ENCODE measurements at places on chromosomes 2 and 18.
A peak's percentile ranks its signal among the peaks of the same experiment; 100 is the strongest.

GRCh38 chr2:124559236-124559635 is 534.1 kb downstream of the CNTNAP5 start:
- DNase-seq, result no peak

DNA sequence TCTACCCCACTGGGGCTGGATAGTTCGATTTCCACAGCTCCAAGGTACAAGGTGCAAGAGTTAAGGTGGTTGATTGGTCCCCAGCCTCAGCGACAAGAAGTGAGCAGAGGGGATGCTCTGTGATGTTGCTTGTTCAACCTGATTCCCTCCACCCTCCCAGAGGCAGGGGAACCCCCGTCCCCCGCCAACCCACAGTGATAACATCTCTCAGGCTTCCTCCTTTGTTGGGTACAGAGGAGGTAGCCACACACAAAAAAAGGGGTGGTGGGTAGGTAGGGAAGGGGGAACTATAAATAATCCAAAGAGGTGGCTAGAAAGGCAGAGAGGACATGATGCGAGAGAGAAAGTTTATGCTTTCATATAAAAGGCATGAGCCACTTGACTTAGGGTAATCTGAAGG is 192.9 kb upstream of the POU3F3 start:
- no peak for DNase-seq

DNA sequence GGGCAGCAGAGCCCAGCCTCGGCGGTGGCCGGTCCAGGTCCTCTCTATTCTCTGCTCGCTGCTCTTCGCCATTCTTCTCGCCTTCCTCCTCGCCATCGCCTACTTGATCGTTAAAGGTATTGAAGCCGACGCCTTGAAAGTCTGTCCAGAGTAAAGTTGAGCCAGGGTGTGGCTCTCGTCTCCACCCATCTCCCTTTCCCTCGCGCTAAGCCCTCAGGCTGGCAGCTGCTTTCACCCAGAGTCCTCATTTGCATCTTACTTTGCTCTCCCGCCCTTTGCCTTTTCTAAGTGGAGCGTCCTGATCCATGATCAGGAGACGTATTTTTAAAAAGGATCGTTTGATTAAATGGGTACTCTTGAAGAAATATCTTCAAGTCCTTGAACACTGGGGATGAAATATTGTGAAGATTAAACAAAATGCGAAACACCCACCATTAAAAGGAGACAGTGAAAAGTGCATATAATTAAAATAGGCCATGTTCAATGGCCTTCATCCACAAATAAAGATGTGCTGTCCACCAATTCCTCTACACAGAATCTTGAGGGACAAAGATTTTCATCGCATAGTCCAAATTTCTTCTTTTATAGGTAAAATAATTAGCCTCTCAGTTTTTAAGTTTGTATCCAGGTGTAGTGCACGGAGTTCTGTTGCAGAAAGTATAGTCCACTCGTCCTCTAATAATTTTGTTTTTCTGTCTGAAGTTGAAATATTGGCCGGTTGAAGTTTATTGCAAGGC is 657 bp downstream of the ARL6IP6 start:
- DNase-seq, result no peak

- DNase-seq, result no peak
Observed at GRCh38 chr2:111117598-111118480, 2.9 kb upstream of the BCL2L11 start.

DNA sequence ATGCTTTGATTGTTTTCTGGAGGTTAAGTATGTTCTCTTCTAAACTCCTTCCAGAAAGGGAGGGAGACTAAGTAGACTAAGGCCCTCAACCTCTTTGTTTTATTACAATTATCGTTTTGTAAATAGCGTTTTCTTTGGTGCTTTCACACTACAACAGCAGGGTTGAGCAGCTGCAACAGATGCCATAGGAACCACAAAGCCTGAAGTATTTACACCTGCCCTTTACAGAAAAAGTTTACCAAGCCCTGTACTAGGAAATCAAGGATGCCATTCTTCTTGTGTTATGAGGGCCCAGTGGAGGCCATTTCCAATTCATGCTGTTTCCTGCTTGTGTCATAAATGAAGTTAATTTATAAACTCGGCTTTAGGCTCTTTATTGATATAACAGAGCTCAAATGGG is 914.8 kb downstream of the DCDC2C start:
- no peak for DNase-seq

GRCh38 chr2:12616456-12617156 is 100.1 kb upstream of the TRIB2 start:
- no peak for DNase-seq

- no peak for DNase-seq
Observed at GRCh38 chr18:78420116-78420515, 559.5 kb upstream of the SALL3 start.

DNA sequence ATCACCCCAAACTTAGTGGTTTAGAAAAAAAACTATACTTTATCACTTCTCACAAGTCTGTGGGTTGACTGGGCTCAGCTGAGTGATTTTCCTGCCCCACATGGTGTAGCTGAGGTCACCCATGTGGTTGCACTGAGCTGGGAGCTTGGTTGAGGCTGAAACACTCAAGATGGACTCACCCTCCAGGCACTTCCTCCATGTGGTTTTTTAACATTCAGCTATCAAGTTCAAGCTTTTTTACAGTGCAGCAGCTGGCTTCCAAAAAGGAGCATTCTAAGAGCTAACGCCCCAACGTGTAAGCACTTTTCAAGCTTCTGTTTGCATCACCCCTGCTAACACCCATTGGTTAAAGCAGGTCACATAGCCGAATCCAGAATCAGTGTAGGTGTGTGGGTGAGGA is 105.9 kb upstream of the CREB1 start:
- no peak for DNase-seq

- DNase-seq, result no peak
Observed at GRCh38 chr2:202426751-202427150, 50.6 kb downstream of the BMPR2 start.

GRCh38 chr2:86087936-86088850 is 17.5 kb downstream of the POLR1A start:
- no peak for DNase-seq

- DNase-seq, result peak; percentile 32
Observed at GRCh38 chr2:239293775-239294430, 106.9 kb downstream of the HDAC4 start.

- no peak for DNase-seq
Observed at GRCh38 chr2:217326238-217327022, 466.6 kb upstream of the TNP1 start.

DNA sequence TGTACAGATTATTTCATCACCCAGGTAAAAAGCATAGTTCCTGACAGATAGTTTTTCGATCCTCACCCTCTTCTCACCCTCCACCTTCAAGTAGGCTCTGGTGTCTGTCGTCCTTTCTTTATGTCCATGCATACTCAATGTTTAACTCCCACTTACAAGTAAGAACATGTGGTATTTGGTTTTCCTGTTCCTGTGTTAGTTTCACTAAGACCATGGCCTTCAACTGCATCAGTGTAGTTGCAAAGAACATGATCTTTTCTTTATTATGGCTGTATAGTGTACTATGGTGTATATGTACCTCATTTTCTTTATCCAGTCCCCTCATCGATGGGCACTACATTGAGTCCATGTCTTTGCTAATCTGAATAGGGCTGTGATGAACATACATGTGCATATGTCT is 184.2 kb downstream of the KCNJ3 start:
- DNase-seq, result no peak

- DNase-seq, result no peak
Observed at GRCh38 chr2:215388002-215388728, 47.7 kb downstream of the FN1 start.

DNA sequence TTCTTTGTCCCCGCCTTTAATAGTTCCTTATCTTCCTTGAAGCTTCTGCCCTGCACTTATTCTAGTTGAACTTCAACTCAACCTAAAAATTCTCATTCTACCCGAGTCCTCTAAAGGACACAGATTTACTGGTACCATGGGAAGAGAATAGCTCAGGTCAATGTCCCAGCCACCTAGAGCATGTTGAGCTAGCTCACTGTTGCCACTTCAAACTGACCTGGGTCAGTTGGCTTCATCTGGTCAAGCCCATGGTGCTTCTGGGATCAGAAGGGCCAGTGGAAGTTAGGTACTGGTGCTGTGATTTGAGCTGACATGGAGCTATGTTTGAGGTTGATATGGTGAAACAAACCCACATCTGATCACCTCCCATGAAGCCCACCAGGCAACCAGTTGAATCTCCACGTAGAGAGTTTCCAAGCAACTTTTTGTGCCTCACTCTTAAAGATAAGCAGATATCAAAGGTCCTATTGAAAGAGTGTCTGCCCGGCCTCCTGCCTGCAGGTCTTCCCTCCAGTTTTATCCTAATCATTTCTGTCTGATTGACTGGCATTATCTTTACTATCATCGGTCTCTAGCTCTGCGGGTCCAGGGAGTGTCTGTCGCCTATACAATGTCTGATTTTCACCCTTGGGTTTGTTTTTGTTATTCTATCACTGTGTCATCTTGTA is 17.2 kb downstream of the GREB1 start:
- no peak for DNase-seq

DNA sequence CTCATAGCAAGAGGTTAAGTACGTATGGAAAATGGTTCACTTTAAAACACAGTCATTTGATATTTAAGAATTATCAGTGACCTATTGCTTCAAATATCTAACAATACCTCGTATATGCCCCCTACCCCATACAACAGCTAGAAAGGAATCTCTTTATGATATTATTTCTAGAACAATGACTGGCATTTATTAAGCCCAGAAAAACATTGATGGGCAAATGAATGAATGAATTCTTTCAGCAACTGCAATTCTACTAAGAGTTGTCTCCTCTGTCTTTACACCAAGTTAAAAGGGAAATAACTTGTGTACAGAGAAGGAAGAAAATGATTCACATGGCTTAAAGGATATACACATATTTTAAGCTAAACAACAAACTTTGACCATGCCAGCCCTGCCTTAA is 384.7 kb downstream of the ERBB4 start:
- no peak for DNase-seq

GRCh38 chr2:30709516-30709915 is 97.7 kb downstream of the CAPN13 start:
- no peak for DNase-seq

DNA sequence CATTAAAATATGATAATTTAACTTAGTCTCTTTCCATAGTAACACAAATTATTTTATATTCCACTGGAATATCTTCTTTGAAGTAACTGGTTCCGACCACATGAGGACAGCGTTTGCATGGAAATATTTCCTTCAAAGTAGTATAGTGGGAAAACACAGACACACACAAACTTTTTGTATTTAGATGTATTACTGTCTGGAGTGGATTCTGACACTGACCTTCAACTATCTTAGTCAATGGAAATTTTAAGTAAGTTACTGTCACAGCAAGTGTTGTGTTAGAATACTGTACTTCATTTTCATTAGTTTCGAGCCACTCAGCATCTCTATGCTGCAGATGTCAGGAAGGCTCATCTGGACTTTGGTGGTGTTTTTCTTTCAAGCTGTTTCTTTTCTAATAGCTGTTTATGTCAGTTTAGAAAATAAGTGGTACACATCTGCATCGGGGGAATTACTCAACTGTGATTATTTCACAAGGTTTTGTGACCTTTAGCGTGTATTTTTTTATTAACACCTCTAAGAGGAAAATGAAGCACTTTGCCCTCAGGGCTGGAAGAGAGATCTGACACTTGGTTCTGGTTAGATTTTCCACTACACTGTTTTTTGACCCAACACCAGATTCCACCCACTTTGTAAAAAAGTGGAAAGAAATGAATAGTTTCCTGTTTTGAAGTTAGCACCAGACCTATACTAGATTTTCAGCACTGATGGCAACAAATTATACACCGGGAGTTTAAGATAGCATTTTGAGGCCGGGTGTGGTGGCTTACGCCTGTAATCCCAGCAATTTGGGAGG is 18.9 kb upstream of the THOC1 start:
- no peak for DNase-seq

GRCh38 chr2:182897137-182897536 is 30.7 kb upstream of the FRZB start:
- no peak for DNase-seq

DNA sequence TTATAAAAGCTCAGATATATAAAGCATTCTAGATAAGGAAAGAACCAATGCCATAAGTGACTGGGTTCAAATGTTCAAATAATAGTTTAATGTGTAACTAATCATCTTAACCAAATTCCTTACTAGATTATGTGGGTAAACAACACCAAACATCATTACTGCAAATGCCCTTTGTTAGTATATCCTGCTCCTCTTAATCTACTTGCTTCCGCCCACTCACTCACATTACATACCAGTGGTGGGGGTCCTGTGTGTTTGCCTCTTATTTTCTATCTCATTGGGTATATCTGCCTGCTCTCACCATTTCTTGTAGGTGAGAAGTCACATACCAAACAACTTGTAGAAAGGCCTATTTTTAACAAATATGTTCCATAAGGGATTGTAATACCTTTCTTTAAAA is 562.1 kb downstream of the NRXN1 start:
- no peak for DNase-seq

DNA sequence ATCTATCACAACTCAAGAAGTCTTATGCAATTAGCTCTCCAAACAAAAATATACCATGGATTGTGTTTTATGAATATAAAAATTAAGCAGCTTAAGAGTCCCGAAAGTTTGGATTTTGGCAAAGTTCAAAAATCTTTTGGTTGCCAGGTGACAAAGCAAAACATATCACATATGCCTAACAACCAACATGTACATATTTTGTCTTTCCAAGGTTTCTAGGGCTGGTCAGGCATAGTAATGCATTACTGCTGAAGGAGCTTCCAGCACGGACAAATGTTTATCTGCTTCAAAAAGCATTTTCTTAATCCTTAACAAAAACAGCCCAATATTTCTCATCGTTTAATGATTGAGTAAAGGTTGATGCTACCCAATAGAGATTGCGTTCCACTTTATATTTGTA is 1327.1 kb upstream of the ZEB2 start:
- no peak for DNase-seq

GRCh38 chr2:65537651-65538385 is 105.4 kb upstream of the SPRED2 start:
- no peak for DNase-seq

GRCh38 chr2:128547667-128548066 is 229.0 kb upstream of the HS6ST1 start:
- no peak for DNase-seq

DNA sequence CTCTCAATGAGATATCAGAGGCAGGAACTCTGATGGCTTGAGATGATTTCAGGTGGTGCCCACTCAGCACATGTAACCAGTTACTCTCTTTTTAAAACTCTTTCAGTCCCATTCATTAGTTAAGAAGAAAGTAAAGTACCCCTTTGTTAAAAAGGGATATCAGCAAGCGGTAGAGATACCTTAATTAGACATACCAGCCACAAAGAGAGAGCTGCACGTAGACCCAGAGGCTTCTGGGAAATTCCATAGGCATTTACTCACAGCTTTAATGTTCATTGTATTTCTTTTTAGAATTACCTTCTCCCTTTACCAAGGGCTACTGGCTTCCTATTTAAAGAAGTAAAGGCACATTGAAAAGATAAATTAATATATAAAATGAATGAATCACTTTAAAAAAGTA is 63.3 kb downstream of the LYPD6B start:
- no peak for DNase-seq

GRCh38 chr2:5250482-5250881 is 441.7 kb upstream of the SOX11 start:
- no peak for DNase-seq

- no peak for DNase-seq
Observed at GRCh38 chr18:12895626-12896025, 11.6 kb upstream of the PTPN2 start.
